ENCODE measurements at places on chromosomes 4 and X.
A peak's percentile ranks its signal among the peaks of the same experiment; 100 is the strongest.

DNA sequence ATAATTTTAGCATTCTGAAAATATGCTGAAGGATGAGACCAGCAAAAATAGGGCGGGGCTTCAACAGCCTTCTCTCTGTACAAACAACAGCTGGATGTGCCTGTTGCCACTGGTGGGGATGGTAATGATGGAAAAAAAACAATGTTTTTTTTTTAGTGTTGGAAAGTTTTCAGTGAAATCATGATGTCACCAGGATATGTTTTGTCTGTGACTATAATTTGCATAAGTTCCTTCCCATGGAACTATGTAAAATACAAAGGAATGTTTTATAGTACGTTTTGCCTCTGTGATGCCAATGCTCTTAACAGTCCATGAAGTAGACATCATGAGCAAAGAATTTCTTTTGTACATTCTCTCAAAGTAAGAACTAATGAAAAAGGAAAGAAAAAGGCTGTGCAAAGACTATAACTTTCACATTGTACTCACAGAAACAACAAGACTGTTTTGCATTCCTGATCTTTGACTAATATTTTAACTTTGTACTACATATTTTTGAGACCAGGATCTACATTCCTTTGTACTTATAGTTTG, 589.7 kb downstream of the SPRY1 start:
- no peak for DNase-seq

GRCh38 chr4:71830-72229, 18.7 kb downstream of the ZNF595 start:
- no peak for DNase-seq

DNA sequence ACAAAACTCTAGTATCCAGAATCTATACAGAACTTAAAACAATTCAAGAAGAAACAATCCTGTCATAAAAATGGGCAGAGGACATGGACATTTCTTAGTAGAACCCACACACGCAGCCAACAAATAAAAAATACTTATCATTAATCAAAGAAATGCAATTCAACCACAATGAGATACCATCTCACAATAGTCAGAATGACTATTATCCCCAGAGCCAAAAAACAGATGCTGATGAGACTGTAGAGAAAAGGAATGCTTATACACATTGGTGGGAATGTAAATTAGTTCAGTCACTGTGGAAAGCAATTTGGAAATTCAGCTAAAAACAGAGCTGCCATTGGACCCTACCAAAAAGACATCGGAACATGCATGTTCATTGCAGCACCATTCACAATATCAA, 37.9 kb downstream of the RAB40AL start:
- no peak for DNase-seq

GRCh38 chrX:107119283-107119682, 661 bp upstream of the RBM41 start:
- DNase-seq: no peak

DNA sequence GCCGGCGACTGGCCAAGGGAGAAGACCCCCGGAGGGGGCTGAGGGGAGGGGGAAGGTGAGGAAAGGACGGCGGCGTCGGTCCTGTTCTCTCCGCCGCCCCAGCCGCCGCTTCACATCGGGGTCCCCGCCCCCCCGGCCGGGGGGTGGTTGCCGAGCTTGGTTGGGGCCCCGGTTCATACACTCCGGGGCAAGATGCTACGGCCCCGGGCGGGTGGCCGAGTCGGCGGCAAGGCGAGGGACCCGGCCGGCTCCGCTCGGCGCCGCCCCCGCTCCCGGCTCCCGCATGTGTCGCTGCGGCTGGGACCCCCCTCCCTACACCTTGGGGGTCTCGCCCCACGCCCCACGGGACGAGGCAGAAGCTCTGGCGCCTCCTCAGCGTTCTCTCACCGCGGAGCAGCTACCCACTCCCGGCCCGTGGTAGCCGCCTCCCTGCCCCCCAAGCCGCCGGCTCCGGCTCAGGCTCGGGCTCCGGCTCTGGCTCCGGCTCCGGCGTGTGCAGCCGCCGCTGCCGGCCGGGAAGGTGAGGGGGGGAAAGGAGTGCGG, 461 bp downstream of the FBXW7 start:
- peak; percentile 51 for DNase-seq

- no peak for DNase-seq
Measured at GRCh38 chr4:69860052-69860451, at the start of gene SULT1E1. SULT1E1 (minus strand) TSS chr4:69860145; CDS start chr4:69857644, 2,501 bp downstream.

DNA sequence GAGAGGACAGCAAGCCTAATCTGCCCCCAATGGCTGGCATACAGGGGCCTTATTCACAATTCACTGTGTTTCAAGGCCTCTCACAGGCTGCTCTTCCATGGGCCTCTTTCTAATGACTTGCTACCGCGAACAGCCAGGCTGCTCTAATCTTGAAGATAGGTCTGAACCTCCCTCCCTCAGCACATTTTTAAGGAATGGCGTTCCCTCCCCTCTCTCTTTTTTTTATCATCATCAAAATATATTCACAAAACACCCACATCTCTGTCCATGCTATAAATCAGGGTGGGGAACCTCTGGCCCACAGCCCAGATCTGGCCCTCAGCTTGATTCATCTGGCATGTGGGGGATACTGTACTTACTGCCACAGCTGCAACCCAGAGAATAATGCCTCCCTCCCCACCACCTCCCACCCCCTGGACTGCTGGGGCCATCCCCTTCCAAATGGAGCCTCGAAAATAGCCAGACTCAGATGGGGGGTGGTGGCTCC, 76.2 kb upstream of the PLAC1 start:
- no peak for DNase-seq

- DNase-seq: no peak
Measured at GRCh38 chr4:161791796-161792556, 371.8 kb downstream of the FSTL5 start.

GRCh38 chr4:119314356-119314755, 7.6 kb downstream of the FABP2 start:
- DNase-seq: peak; percentile 24

DNA sequence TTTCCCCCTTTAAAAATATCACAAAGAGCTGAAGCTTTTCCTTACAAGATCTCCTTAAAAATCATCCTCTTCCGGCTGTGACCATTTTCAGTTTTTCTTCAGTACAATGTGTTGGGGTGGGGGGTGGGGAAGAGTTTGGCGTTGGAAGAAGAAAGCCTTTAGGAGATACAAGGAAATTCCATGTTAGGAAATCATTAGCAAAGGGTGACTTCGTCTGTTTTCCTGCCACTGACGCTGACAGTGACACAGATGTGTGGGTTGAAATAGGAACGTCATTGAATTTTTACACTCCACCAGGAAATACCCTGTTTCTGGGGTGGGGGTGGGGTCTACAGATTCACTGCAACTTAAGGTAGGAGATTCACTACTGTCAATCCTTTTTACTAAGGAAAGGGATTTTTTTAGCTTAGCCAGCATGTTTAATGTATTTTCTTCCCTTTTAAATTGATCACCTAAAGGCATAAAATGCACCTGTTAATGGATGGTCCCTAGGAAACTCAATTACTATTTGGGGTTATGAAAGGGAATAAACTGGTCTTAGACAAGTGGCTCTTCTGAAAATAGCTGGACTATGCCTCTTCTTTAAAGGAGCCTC, 3.9 kb downstream of the MAMLD1 start:
- DNase-seq: no peak

DNA sequence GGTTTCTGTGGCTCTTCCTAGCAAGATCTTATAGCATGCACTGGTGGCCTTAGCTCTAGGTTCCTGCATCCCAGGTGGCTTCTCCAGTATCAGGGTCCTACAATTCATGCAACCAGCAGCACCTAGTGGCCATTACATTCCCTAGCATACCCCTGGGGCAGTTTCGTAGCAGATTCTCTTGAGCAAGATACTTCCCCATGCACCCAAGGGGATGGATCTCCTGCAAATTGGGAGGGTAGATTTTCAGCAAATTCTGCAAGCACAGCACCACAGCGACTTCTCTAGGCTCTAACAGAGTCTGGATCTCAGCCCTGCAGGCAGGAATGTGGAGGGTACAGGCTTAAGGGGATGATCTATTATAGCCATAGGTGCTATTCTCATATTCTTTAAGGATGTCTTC, 13.1 kb upstream of the SLC9B1 start:
- DNase-seq: no peak

GRCh38 chr4:11042760-11043159, 358.2 kb upstream of the CLNK start:
- DNase-seq: no peak

All from activated T-cell treated with anti-CD3 and anti-CD28 coated beads, Interleukin-2, amount 50 U/mL, for 72 hours (primary cell).